Activated CD8-positive, alpha-beta T cell treated with anti-CD3 and anti-CD28 coated beads, Interleukin-2, amount 10 ng/mL, durations not matched to agents 7 days and 5 days (primary cell): ENCODE measurements at places on chromosomes 13 and 19. TPM values are rescaled to one million over a fixed set of nuclear protein-coding genes. Genes with fewer than 3 reads are reported as not detected.

CYP4F8 gene
- not detected for total RNA-seq

NLRP5 gene
- total RNA-seq, result not detected

CALR3 gene
- total RNA-seq, result not detected

SMIM44 gene
- total RNA-seq, result not detected

TUBB4A gene
- total RNA-seq, result 6.9 TPM

STARD13 gene
- total RNA-seq, result not detected

SRRM5 gene
- 0.71 TPM for total RNA-seq

GRCh38 chr13:45541806-45542205 is 73.7 kb downstream of the ERICH6B start:
- no peak for DNase-seq

DNA sequence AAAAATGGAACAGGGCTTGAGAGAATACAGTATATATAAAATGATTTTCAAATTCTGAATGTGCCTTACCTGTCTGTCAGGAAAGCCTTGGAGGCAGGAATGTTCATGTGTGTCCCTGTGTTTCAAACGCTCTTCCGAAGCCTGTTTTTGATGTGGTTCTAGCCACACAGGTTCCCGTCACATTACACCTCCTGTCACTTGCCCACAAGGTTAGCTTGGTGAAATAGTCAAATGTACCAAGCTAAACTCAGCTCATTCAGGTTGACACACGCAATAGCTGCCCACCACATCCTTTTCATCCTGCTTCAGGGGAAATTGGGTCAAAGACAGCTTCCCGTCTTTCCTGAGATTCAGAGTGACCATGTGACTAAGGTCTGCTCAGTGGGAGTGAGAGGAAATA is 574.0 kb downstream of the EFNB2 start:
- DNase-seq, result no peak

DNA sequence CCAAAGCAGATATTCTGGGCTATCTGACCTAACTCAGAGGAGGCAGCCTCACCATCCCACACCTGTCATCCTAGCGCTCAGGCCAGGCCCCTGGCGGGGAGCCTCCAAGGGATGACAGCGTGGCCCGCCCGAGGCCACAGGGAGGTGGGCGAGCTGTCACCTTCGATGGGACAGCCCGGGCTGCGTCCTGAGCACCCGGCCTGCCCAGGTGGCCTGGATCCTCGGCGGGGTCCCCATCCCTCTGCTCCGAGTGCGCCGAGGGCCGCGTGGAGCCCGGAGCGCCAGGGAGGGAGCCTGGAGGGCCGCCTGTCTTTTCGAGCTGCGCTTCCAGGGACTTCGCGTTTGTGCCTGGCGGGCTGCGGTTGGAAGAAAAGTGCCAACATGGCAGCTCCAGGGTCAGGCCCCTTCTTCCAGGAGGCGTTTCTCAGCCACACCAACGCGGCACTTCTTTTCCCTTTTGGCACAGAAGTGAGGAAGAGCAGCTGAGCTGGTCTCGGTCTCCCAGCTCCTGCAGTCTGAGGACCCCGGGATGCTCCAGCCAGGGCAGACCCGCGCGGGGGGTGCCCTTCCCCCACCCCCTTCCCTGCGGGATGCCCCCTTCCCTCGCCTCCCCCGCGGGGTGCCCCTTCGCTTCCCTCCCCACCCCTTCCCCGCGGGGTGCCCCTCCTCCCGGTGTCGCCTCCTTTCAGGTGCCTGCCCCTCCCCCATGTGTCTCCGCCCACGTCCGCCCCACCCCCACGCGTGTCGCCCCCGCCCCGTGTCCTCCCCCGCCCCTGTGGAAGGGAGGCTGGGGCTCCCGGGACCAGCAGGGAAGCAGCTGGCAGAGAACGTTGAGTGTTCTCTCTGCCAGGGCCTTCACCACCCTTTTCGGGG is 42.3 kb downstream of the GJA3 start:
- DNase-seq, result no peak

GRCh38 chr13:78022164-78022877 is 103.7 kb upstream of the EDNRB start:
- peak; percentile 76 for DNase-seq

GRCh38 chr13:104314926-104315535 is 1248.8 kb upstream of the SLC10A2 start:
- no peak for DNase-seq

DNA sequence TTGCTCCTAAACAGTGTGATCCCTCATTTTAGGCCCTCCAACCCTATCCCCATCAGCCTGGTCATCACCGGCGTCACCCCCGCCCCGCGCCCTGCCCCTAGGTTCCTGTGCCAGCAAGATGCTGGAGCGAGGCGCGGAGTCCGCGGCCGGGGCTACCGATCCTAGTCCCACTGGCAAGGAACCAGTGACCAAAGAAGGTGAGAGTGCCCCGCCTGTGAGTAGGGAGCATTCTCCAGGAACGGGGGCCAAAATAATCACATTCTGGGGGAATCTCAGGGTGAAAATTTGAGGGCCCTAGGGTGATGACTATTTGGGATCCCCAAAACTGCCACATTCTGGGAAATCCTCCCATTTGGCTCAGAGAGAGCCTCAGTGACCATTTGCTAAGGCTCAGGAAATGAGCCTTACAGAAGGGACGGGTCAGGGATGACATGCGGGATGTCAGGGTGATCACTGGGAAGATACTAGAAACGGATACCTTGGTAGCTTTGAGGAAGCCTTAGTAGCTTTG is 1.4 kb downstream of the ZNF575 start:
- no peak for DNase-seq

- DNase-seq, result no peak
These were observed 110.8 kb upstream of the PABPC3 start for GRCh38 chr13:24985107-24985506.

- DNase-seq, result no peak
These were observed 172.6 kb downstream of the SLITRK6 start for GRCh38 chr13:85626603-85627002.

DNA sequence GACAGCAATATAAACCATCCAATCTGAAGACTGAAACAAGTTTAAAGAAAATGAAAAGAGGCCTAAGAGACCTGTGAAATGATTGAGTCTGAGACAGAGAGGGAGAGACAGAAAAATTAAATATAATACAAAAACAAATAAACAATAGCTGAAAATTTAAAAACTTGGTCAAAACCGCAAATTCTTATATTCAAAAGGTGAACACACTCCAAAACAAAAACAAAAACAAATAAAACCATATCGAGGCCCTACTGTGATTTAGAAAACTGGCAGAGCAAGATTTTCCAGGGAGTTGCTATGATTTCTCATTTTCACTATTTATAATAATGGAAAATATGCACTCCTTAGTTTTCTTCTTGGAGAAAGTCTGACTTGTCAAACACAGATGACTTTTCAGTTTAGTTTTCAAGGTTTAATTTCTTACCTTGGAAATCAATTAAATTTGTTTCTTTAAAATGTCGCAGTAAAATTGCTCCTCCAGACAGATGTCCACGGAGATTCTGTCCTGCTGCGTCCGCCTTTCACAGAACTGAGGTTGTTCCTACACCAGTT is 1420.3 kb downstream of the UQCRFS1 start:
- DNase-seq, result no peak

DNA sequence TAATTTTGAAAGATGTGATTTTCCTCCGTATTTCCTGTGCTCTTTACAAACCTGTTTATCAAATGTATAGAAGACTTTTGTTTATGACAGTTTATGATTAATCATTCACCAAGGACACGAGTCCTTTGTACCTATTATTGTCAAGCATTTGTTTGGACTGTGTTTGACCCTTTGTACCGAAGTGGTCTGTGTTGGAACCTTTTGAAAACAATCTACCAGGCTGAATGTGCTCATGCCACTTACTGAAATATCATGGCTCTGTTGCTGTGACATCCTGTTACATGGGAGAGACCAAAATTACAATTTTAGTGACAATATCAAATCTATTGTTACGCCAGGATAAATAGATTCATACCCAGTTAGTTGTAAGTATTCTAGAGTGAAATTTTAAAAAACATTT is 193.6 kb downstream of the IRS2 start:
- DNase-seq, result no peak

DNA sequence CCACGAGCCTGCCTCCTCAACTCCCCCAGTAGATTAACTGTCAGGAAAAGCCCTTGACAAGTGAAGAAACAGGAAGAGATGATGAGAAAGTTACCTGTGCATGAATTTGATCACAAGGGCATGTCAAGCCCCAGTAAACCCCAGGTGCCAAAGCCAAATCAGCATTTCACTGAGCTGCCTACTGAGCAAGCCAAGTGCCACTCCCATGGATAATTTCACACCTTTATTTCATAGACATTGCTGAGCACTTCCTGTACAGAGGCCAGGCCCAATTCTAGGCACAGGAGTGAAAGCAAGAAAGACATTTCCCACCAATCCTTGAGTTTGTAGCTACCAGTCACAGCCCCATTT is 2.4 kb downstream of the GADD45GIP1 start:
- DNase-seq, result no peak

DNA sequence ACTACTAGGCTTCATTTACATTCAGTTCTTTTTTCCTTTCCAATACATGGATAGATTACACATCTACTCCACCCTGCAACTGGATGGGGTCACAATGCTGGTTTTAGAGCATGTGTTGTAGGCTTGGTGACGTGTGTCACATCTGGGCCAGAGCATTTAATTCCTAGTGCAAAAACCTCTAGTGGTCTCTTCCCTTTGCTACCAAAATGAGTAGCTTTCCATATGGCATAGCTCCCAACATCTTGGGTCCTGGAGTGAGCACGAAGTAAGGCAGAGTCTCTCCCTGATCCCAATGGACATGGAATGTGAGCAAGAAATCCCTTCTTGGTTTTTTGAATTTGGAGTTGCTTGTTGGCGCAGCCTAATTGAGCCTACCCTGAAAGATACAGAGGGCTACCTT is 51.7 kb downstream of the TNFSF11 start:
- DNase-seq, result no peak

- no peak for DNase-seq
These were observed 847.2 kb upstream of the GPC6 start for GRCh38 chr13:92379371-92379770.

GRCh38 chr19:6925801-6926751 is 38.7 kb downstream of the ADGRE1 start:
- no peak for DNase-seq

GRCh38 chr19:14112051-14112808 is 5.3 kb downstream of the PRKACA start:
- DNase-seq, result no peak

DNA sequence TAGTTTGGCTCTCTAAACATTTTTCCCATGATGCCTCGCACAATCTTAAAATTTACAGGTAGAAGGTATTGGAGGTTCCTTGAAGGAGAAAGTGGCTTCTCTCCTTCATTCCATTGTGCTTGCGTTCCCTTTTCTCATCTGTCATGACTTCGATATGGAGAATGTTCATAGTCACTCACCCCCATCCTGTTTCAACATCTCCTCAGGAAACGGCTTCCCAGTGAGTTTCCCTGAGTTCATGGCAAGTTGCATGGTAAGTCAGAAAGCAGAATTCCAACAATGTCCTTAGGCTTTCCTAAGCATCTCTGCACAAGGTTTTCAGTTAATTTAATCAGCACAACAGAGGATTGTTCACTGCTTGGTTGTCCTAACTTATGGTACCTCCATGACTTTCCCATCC is 581.8 kb upstream of the SLITRK5 start:
- no peak for DNase-seq

DNA sequence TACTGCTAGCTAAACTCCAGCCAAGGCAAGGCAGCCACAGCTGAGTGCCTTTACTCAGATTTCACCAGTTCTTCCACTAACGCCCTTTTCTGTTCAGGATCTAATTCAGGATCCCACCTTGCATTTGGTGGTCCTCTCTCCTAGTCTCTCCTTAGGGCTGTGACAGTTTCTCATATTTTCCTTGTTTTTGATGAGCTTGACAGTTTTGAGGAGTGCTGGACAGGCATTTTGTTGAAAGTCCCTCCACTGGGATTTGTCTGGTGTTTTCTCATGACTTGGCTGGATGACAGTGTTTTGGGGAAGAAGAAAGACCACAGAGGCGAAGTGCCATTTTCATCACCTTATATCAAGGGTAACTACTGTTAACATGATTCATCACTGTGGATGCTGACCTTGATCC is 162.3 kb upstream of the TSC22D1 start:
- no peak for DNase-seq

DNA sequence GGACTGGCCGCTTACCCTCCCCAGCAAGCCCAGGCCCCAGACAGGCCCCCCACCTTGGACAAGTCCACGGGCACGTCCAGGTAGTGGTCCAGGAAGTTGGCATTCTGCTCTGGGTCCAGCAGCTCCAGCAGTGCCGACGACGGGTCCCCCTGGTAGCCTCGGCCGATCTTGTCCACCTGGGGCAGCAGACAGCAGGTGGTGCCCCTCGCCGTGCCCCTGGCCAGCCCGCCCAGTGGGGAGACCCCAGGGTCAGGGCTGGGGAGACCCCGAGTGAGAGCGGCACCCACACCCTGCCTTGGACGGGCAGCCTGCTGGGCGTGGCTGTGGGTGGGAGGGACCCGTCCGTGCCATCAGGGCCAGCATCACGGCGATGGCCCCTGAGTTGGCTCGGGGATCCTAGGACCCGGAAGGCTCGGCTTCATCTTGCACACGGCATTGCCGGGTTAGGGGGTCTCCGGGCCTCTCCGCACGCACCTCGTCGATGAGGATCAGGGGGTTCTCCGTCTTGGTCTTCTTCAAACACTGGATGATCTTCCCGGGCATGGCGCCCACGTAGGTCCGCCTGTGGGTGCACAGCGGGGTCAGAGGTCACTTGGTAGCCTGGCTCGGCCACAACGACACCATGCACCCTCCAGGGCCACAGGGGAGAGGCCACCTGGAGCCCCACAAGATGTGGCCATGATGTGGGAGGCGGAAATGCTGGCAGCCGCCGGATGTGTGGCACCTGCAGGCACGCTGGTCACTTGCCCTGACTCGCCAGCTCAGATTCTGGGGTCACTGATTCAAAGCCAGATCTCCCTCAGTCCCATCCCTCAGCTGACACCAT is 6.3 kb downstream of the RPL36 start:
- no peak for DNase-seq

- DNase-seq, result no peak
These were observed 737.1 kb downstream of the GPC5 start for GRCh38 chr13:92135509-92135908.

- DNase-seq, result no peak
These were observed 95.1 kb downstream of the NUFIP1 start for GRCh38 chr13:44894001-44894770.
